Testis (tissue), 5 donors: ENCODE measurements at places on chromosomes 2 and 18. TPM values are rescaled to one million over a fixed set of nuclear protein-coding genes. Genes with fewer than 3 reads are reported as not detected.

MARCHF4 gene
- polyA plus RNA-seq, result 0.09 TPM

CBLN2 gene
- polyA plus RNA-seq, result 0.80 TPM

FOXI3 gene
- 0.84 TPM for polyA plus RNA-seq

ZNG1B gene
- 27.7 TPM for polyA plus RNA-seq

CHST9 gene
- 9.6 TPM for polyA plus RNA-seq

ST6GAL2 gene
- 14.3 TPM for polyA plus RNA-seq
